Ascending aorta (tissue), 2 donors: ENCODE measurements at places on chromosomes 6 and 20.

DNA sequence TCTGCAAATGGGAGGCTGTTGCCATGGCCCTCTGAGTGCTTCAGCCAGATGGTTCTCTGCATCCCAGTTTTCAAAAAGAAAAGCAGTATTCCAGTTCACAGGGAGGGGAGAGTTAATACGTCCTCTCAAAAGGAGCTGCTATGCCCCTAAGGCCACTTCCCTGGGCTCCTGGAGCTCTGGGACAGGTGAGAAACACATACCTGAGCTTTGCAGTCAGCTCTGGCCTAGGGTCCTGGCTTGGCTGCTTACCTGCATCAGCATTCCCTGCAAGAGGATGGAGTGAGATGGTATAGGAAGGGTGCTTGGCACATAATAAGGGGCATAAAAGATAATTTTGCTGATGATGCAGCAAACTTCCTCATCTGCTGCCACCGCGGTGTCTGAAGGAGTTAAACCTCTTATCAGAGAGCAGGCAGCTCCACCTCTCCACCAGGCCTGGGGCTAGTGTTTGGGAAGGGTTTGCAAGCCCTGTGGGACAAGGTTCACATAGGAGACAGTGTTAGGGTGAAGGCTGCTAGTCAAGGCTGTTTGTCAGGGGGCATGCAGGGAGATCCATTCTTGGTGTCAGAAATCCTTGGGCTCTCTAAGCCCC, 62.7 kb downstream of the SLC24A3 start:
- no peak for DNase-seq

GRCh38 chr6:154710689-154711088, 22.5 kb upstream of the SCAF8 start:
- no peak for DNase-seq

GRCh38 chr20:36666181-36666740, 20.3 kb upstream of the SLA2 start:
- no peak for DNase-seq

DNA sequence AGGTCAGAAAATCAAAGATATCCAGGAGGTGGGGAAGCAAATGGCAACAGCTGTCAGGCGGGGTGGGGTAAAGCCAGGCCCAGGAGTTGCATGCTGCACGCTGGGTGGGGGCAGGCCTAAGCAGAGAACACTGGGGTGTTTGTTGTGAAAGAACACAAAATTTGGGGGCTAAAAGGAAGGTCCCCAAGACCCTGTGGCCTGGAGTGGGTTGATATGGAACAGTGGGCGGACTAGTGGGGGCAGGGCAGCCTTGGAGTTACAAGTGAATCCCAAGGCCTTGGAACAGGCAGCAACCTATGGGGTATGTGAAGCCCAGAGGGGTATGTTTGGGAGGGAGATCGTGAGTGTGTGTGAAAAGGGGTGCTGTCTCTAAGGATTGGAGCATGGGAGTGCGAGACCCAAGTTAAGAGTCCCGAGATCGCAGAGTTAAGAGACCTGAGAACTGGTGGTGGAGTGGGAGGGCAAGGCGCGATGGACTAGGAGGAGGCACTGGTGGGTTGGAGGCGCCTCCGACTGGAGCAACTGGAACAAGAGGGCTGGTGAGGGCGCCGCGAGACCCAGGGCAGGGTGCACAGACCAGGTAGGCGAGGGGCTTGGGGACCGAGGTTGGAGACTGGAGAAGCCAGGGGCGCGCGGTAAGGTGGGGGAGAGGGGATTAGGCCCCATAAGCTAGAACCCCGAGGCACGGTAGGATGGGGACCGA, 658 bp downstream of the CUL7 start:
- DNase-seq = no peak

- no peak for DNase-seq
Observed at GRCh38 chr6:109243863-109244825, 138.1 kb downstream of the CD164 start.

DNA sequence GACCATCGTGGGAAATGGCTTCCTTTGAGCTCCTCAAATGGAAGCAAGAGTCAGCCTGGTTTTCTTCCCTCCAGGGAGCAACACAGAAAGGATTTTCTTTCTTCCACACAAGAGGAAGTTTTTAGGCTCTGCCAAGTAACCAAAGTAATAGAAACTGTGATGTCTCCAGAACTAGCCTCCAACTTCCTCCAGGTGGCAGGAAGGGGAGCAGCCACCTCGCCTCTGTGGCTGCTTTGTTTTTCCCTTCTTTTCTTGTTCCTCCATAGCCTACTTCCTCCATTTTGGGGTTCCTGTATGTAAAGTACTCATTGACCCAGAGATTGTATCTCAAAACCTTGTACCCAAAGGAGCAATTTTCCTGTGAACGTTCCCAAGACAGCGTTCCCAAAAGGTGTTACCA, 32.7 kb upstream of the CCR6 start:
- DNase-seq = no peak

DNA sequence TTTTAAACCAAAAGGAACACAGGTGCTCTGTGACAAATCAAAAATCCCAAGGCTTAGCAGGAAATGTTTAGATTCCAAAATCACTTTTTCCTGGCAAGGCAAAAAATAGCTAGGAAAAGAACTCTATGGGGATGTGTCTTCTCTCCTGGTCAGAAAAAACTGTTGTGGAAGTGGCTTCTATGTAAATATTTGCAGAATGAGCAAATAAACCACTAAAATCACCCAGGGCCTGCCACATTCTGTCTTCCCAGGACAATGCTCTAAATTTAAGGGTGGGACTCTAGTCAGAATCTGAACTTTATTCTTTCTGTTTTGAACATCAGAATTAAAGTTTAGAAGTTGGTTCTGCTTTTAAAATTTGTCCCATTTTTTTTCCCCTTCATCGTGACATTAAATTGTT, 29.3 kb downstream of the GCM1 start:
- no peak for DNase-seq

- peak; percentile 65 for DNase-seq
Observed at GRCh38 chr20:17969884-17970409, 1.1 kb downstream of the MGME1 start.

GRCh38 chr6:3001773-3002293, 2.1 kb downstream of the NQO2 start:
- DNase-seq = no peak

DNA sequence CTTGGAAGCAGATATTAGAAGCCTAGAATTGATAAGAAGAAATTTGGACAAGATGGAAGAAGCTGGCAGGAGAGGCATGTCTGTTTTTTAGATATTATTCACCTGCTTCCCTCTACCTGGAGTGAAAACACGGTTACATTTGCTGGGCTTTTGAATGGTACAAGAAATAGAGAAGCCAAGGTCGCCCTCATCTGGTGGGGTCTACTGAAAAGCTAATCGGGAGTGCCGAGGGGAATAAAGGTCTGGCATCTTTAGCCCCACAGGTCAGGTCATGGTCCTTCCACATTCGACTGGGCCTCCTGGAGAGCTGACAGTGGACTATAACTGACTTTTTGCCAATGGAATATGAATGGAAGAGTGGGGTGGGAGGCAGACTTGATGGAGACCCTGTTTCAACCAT, 4.6 kb upstream of the C2 start:
- no peak for DNase-seq

DNA sequence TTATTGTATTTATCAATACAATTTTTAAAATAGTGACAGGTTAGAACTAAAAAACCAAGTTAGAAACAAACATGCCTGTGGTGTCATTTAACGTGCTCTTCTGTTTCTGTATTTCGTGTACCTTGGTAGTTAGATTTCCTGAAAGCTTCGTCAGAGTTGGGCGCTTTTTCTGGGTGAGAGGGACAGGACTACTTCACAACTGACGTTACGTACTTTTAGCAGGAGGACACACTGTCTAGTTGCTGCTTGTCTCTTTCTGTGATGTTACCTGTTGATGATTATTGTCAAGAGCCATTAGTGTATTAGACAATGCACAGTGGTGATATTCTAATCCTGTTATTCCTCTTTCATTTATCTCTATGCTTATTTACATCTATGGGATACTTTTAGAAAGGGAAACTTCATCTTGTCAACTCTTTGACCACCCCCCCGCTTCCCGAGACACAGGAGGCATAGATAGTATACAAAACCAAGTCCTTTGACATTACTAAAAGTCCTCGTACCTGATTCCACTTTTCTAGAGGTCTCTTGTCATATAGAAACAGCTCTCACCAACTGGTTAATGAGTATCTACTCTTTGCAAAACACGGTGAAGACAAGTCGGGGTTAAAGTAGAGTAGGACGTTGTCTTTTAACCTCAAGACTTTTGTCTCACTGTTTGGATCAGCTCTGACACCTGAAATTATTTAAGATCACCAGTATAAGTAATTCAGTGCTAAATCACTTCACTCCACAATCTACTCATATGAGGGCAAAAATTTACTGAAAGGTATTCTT, 96.3 kb downstream of the LYRM2 start:
- no peak for DNase-seq

GRCh38 chr6:30006170-30007131, 54.6 kb upstream of the POLR1H start:
- DNase-seq = peak; percentile 69

- DNase-seq = no peak
Observed at GRCh38 chr6:136378888-136379287, 89.2 kb upstream of the BCLAF1 start.

DNA sequence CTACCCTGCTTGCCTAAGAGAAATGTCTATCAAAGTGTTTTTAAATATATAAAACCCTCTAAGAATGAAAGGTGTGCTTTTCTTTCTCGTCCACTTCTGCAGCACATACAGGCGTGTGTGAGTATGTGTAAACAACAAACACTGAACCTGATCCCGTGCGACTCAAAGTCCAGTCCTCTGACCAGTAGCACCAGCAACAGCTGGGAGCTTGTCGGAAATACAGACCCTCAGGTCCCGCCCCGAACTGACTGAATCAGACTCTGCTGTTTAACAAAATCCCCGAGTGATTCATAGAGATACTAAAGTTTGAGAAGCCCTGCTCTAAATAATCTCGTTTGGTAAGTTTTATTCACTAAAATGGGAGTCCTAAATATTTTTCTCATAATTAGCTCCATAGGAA, 208.0 kb upstream of the KCNQ5 start:
- DNase-seq = no peak

- DNase-seq = no peak
Observed at GRCh38 chr20:24823989-24824693, 124.9 kb upstream of the CST7 start.

DNA sequence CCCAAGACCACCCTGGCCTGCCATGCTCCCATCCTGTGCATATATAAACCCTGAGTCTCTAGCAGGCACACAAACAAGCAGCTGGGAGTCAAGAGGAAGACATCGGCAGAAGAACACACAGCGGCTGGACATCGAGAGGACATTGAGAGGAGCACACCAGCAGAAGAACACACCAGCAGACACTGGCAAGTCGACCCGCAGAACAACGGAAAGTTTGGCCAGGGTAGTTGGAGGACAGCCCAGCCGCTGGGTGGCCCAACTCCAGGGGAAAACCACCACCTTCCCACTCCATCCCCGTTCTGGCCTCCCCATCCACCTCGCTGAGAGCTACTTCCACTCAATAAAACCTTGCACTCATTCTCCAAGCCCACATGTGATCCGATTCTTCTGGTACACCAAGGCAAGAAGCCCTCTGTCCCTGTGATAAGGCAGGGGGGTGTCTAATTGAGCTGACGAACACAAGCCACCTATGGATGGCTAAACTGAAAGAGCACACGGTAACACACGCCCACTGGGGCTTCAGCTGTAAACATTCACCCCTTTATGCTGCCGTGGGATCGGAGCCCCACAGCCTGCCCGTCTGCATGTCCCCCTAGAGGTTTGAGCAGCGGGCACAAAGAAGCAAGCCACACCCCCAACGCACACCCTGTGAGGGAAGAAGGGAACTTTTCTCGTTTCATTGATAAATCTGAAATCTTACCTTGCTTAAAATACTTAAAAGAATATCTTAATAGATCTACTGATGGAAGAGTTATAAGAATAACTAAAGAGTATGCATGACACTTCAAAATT, 13.8 kb downstream of the TMX4 start:
- no peak for DNase-seq

GRCh38 chr6:47701363-47701762, 3.0 kb downstream of the ADGRF4 start:
- DNase-seq = no peak

- DNase-seq = peak; percentile 46
Observed at GRCh38 chr6:150006961-150007464, 18.3 kb downstream of the RAET1L start.

- no peak for DNase-seq
Observed at GRCh38 chr6:114764866-114765265, 422.0 kb upstream of the HS3ST5 start.

GRCh38 chr6:12049165-12049564, 37.1 kb downstream of the HIVEP1 start:
- no peak for DNase-seq

DNA sequence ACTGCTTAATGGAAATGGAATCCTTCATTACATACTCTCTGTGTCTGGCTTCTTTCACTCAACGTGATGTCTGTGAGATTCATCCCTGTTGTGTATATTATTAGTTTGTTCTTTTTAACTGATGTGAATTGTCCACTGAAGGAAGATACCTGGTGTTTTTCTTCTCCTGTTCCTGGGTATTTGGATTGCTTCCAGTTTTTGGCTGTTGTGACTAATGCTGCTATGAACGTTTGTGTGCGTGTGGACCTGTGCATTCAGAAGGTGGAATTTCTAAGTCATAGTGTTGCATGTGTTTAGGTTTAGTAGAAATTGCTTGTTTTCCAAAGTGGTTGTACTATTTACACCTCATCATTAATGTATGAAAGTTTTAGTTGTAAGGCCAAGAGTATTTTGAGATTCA, 3.8 kb downstream of the TULP4 start:
- DNase-seq = no peak

GRCh38 chr6:154689493-154690255, 43.5 kb upstream of the SCAF8 start:
- no peak for DNase-seq

DNA sequence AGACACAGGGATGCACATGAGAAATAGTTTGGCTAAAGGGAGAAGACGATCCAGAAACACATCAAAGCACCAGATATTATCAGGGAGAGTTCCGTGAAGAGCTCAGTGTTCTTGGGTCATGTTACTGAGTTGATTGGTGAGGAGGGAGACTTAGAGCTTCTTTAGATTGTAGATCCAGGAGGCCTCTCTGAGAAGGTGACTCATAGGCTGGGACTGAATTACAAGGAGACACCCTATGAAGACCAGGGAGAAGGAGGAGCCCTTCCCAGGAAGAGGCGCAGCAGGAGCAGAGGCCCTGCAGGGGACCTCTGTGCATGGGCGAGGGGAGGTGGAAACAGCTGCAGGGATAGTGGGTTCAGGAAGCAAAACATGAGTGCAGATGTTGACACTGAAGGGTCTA, 196.5 kb downstream of the SLC24A3 start:
- no peak for DNase-seq

DNA sequence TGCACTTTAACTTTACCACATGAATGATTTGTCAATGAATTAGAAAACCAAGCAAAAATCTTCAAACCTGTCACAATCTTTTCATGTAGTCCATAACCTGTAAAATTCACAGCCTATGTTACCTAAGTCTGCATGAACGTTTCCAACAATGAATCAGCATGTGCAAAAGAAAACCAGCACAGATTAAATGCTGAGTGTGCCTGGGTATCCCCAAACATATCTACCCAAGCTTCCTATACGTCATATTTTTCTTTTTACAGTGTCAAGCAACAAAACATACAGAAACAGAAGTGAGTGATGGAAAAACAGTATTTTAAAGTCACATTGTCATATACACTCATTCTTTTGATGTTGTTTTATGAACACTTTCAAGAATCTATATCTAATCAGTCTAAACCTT, 713.5 kb downstream of the RFPL4B start:
- DNase-seq = no peak
